Activated CD4-positive, alpha-beta T cell treated with anti-CD3 and anti-CD28 coated beads, Interleukin-2, amount 10 ng/mL, durations not matched to agents 7 days and 5 days (primary cell): ENCODE measurements at places on chromosomes 4 and X. TPM values are rescaled to one million over a fixed set of nuclear protein-coding genes. Genes with fewer than 3 reads are reported as not detected.

Gene MRFAP1
- total RNA-seq: 107 TPM

Gene FMR1NB
- total RNA-seq: not detected

Gene TRAPPC2
- total RNA-seq: 22.2 TPM

Gene MSANTD1
- total RNA-seq: 0.87 TPM

Gene POU4F2
- total RNA-seq: not detected

Gene HAND2
- total RNA-seq: not detected

Gene P2RY8
- 99.1 TPM for total RNA-seq

Gene SPANXB1
- total RNA-seq: not detected

Gene MAGEA8
- total RNA-seq: not detected

Gene MTNR1A
- total RNA-seq: not detected

Gene ZNF157
- 0.42 TPM for total RNA-seq

Gene PCSK1N
- total RNA-seq: 0.33 TPM

Gene ENPEP
- total RNA-seq: not detected

Gene TEX13D
- total RNA-seq: not detected

Gene CAMK2D
- total RNA-seq: 38.5 TPM
